ENCODE measurements at places on chromosomes 2 and 18. TPM values are rescaled to one million over a fixed set of nuclear protein-coding genes. Genes with fewer than 3 reads are reported as not detected.

SRD5A2 gene
- not detected for total RNA-seq

LHCGR gene
- not detected for total RNA-seq

RIT2 gene
- not detected for total RNA-seq

ZFAND2B gene
- 21.3 TPM for total RNA-seq

BCL2 gene
- total RNA-seq: 9.0 TPM

Measured in Right ventricle myocardium superior (tissue), 1 donor.